ENCODE measurements at places on chromosomes 7 and 10.

DNA sequence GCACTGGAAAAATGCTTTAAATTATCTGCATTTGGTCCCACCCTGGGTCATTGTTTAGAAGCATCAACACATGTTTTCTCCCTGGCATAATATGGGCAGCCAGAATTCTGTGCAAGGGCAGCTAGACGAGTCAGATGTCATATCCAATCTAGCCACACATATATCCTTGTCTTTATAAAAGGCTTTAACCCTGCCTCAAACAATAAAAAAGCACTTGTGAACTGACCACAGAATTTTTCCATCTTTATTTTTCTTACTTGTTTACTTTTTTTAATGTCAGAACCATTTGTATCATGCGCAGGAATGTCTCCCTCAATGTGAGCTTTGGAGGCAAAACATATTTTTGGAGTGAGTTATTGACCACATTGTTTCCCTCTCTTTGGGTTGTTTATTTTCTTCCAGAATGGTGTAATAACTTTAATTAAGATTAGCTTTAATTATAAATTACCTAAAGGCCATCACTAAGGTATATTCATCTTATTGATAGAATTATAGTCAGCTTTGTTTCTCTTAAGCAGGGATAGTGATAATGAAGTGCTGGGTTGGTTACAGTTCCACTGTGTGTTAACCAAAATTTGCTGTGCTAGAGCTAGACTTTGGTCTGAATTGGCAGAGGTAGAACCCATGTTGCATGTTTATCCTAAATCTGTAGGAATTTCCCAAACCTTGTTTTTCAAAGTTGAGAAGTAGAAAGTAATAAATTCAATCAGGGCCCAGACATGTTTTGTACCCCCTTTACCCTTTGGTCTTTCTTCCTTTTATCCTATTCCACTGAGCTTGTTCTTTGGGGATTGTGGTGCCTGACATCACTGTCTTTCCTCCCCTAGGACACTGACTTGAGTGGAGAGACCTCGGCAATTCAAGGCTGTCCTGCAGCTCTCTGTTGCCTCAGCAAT, 1078.4 kb downstream of the KCNMA1 start:
- DNase-seq, result no peak

DNA sequence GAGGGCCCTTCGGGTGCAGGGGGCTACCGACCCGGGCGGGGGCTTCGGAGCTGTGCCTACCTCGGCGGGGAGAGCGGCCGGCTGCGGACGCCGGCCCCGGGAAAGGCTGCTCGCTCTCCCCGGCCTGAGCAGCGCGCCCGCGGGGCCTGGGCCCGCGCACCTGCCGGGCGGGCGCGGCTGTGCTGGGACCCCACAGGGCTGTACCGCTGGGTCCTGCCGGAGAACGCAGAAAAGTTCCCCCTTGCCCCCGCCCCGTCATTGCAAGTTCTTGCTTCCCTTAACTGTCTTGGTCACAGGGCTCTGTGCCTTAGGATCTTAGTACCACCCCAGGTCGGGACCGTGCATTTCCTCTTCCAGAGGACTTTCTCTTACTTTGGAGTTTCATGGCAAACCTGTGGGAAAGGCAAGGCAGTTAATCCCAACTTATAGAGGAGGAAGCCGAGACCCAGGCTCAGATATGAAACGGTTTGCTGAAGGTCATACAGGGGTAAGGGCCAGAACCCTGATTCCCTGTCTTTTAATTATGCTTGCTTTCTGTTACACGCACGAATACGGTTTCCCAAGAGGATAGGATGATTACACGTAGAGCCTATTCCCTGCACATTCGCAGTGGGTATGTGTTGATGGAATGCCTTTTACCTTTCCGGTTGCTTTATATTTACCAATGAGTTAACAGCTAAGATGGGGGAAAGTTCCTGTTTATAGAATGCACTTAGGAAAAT, 652 bp downstream of the PCGF5 start:
- no peak for DNase-seq

- no peak for DNase-seq
These were observed 116.7 kb downstream of the SLIT1 start for GRCh38 chr10:97069026-97069425.

GRCh38 chr10:20670579-20670978, 226.5 kb downstream of the NEBL start:
- no peak for DNase-seq

- DNase-seq, result no peak
These were observed 2.9 kb upstream of the SGCE start for GRCh38 chr7:94658826-94659225.

DNA sequence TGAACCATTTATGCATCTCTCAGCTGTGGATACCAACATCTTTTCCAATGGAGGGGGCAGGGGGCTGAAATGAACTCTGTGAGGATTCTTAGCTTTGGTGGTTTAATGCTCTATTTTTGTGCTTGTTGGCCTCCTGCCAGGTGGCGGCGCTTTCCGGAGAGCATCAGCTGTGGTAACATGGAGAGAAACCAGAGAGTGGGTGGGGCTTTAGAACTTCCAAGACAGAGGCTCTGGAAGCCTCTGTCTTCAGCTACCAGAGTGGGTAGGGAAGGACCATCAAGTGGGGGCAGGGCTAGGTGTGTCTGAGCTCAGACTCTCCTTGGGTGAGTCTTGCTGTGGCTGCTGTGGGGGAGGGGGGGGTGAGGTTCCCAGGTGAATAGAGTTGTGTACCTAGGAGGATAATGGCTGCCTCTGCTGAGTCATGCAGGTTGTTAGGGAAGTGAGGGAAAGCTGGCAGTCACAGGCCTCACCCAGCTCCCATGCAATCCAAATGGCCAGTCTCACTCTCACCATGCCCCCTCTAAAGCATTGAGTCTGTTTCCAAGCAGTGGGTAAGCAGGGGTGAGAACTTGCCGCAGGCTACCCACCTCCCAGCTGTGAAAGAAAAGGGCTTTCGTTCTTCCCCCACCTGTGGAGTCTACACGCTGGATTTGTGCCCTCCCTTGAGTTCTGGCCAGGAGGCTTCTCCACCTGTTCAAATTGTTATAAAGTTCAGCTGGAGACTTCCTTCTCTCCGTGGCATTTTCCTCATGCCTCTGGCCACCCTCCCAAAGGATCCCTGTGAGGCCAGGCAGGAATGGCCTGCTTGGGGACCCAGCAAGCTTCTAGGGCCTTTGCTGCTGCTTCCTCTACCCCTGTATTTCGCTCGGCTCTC, 527.0 kb downstream of the NEBL start:
- no peak for DNase-seq

GRCh38 chr10:111137587-111137986, 60.8 kb downstream of the ADRA2A start:
- DNase-seq, result no peak

DNA sequence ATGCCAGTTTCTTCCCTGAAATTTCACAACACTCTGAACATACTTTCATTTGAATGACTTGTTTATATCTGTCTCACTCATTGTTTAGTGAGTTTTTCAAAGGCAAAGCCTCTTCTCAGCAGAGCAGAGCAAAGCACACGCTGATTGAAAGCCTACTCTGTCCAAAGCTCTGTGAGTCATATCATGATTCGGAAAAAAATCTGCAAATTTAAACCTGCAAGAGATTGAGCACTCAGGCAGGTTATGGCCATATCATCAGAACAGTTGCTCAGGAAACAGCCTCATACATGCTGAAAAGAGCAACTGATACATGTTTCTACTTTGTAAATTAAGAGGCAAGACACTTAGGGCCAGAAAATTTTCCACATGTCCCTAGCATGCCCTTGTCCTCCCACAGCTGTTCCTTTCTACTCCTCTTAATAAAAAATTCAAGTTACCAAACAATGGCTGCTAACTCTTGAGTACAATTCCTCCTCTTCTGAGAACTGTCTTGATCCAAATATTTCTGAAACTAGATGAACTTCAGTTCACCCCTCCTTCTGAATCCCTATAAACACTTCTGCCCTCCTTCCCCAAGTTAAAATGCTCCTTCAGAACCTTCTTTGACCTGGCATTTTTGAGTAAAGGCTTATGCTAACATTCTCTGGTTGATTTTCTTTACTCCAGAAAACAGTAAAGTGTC, 140.6 kb upstream of the HPS1 start:
- no peak for DNase-seq

DNA sequence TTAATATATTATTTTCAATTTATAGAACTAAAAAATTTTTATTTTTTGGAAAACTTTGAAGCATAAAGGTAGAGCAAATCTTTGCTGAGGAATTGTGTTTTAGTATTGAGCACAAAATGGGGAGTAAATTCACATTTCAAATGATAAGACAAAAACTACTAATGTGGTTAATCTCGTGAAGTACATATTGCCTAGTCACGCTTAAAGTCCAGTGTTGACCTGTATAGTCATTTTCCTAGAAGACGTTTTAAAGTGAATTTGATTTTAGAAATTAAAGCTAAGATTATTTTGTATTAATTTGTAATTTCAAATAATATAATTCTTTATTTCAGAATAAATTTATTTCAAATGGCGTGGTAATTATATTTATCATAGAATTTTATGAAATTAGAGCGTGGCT, 57.2 kb upstream of the MSRB2 start:
- DNase-seq, result no peak

DNA sequence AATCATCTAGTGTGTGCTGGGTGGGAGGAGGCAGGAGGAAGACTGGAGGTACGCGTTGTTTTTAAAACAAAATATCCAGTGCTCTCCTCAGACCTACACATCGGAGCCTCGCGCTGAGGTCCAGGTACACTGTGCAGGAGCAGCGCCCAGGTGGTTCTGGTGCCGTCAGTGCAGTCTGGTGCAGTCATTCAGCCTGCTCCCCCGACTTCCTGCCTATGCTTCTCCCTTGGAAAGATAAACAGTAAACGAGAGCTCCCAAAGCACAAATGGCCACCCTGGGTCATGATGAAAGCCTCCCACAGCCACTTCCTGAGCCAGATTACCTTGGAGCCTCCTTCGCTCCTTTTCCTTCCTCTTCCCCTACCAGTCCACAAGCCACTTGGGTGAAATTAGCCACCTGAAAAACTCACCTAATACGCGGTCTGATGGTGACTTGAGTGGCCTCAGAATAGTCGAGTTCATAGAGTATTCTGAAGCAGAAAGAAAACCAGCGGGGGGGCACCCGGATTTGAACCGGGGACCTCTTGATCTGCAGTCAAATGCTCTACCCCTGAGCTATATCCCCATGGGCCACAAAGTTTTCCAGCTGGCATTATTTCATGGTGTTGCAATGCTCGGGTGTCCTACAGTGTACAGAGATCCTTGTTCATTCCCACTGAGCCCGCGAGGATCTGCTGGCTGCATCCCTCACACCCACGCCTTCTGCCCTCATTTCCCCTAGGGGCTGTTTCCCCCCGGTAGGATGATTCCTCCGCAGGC, 82.5 kb downstream of the ZNF467 start:
- no peak for DNase-seq

GRCh38 chr7:151819866-151820265, 57.0 kb downstream of the PRKAG2 start:
- no peak for DNase-seq

GRCh38 chr10:126843299-126843934, 61.8 kb upstream of the DOCK1 start:
- DNase-seq, result no peak

Measured in activated CD4-positive, CD25-positive, alpha-beta regulatory T cell (primary cell).